Activated naive CD8-positive, alpha-beta T cell treated with anti-CD3 and anti-CD28 coated beads, Interleukin-2, amount 50 U/mL, for 16 hours (primary cell): ENCODE measurements at places on chromosomes 3 and 15.

- DNase-seq = no peak
These were observed 33.0 kb downstream of the BLM start for GRCh38 chr15:90750186-90750585.

GRCh38 chr3:85851071-85851470 lies 892.3 kb downstream of the CADM2 start:
- DNase-seq = no peak

- DNase-seq = no peak
These were observed 773.1 kb upstream of the NR2F2 start for GRCh38 chr15:95557226-95558046.

DNA sequence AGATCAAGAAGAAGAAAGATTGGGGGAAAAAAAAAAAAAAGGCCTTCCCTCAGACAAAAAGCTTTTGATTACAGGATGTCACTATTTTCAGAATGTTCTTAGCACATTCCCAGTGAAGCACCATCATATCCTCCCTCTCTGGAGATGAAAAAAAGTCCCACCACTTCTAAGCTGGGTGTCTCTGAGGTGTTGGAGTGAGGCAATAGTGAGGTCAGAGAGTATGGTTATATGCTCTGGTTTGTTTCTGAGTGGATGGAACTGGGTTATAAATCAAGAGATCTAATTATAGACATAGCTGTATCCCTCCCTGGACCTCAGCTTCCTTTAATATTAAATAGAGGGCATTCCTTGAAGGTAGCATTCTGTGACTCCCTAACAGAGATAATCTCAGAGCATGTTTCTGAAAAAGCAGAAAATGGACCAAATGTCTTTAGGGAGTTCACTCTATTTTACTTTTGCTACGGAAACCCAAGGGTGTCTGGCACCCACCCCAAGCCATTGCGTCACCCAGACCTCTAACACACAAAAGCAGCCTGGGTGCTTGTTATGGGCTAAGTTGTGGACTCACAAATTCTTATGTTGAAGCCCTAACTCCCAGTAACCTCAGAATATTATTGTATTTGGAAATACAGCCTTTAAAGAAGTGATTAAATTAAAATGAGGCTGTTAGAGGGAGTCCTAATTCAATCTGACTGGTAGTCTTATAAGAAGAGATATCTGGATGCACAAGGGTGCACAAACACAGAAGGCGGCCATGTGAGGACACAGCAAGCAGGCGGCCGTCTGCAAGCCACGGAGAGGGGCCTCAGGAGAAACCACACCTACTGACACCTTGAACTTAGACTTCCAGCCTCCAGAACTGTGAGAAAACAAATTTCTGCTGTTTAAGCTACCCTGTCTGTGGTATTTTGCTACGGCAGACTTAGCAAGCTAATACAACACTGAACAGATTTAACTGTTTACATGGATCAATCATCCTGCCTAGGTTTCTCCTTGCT lies 81.5 kb downstream of the MB21D2 start:
- DNase-seq = no peak
